A549 treated with Mapracorat at 1 μM for 4 hours (cell line): ENCODE measurements at places on chromosomes 16 and 17. TPM values are rescaled to one million over a fixed set of nuclear protein-coding genes. Genes with fewer than 3 reads are reported as not detected.

CA7 gene
- total RNA-seq: 0.08 TPM in 1 of 5 replicates, not detected in the others

ALOX12 gene
- not detected in 5 replicates for total RNA-seq

BCKDK gene
- 40.3 to 55.9 TPM (median 50.6 TPM) in 5 replicates for total RNA-seq

SLC25A19 gene
- total RNA-seq: 14.2 to 20.8 TPM (median 19.1 TPM) in 5 replicates

PIGS gene
- 54.1 to 62.3 TPM (median 59.6 TPM) in 5 replicates for total RNA-seq

HBQ1 gene
- total RNA-seq: 4.6 to 8.2 TPM (median 7.1 TPM) in 5 replicates

MYOCD gene
- 0.61 to 1.5 TPM (median 0.97 TPM) in 5 replicates for total RNA-seq

CLEC3A gene
- total RNA-seq: not detected in 5 replicates

CACNG1 gene
- total RNA-seq: not detected in 5 replicates

RGS11 gene
- 3.4 to 5.4 TPM (median 4.9 TPM) in 5 replicates for total RNA-seq

MARCHF10 gene
- total RNA-seq: 0.82 to 2.2 TPM (median 1.7 TPM) in 5 replicates

GP1BA gene
- total RNA-seq: not detected in 5 replicates

ERCC4 gene
- 5.0 to 8.5 TPM (median 7.1 TPM) in 5 replicates for total RNA-seq

RAB40B gene
- total RNA-seq: 12.3 to 20.6 TPM (median 17.3 TPM) in 5 replicates

RPUSD1 gene
- 34.6 to 64.0 TPM (median 51.9 TPM) in 5 replicates for total RNA-seq

CDRT15L2 gene
- not detected in 5 replicates for total RNA-seq

TOB1 gene
- 82.8 to 108 TPM (median 86.5 TPM) in 5 replicates for total RNA-seq

DNAAF8 gene
- 0.87 to 2.6 TPM (median 1.6 TPM) in 5 replicates for total RNA-seq

CD79B gene
- 0.16 TPM in 1 of 5 replicates, not detected in the others for total RNA-seq

UMOD gene
- not detected in 5 replicates for total RNA-seq

SKAP1 gene
- 0.45 TPM in 1 of 5 replicates, not detected in the others for total RNA-seq

KRT20 gene
- total RNA-seq: 0.17 to 0.45 TPM (median 0.26 TPM) in 5 replicates

KRT27 gene
- total RNA-seq: 0.19 TPM in 1 of 5 replicates, not detected in the others

TBC1D26 gene
- total RNA-seq: not detected in 5 replicates

MMD gene
- 25.8 to 31.8 TPM (median 27.7 TPM) in 5 replicates for total RNA-seq

OR1F1 gene
- 0.17 to 0.65 TPM (median 0.43 TPM) in 4 of 5 replicates, not detected in the other for total RNA-seq

TBC1D3 gene
- 0.07 TPM in 1 of 5 replicates, not detected in the others for total RNA-seq

MYH8 gene
- total RNA-seq: not detected in 5 replicates

OTOP2 gene
- total RNA-seq: 0.08 to 0.10 TPM in 2 of 5 replicates, not detected in the others

PRDM7 gene
- not detected in 5 replicates for total RNA-seq

KLHL10 gene
- total RNA-seq: 0.10 to 0.18 TPM (median 0.12 TPM) in 3 of 5 replicates, not detected in the others

RNPS1 gene
- 243 to 289 TPM (median 255 TPM) in 5 replicates for total RNA-seq

CAPNS2 gene
- not detected in 5 replicates for total RNA-seq

CDC42EP4 gene
- total RNA-seq: 53.3 to 69.1 TPM (median 68.3 TPM) in 5 replicates

HIGD1B gene
- not detected in 5 replicates for total RNA-seq

IRX3 gene
- total RNA-seq: 4.2 to 6.5 TPM (median 5.4 TPM) in 5 replicates

RHBDL1 gene
- 0.59 to 1.8 TPM (median 1.6 TPM) in 5 replicates for total RNA-seq

TEDC2 gene
- total RNA-seq: 15.1 to 24.1 TPM (median 18.4 TPM) in 5 replicates

RAB37 gene
- total RNA-seq: 0.81 to 1.8 TPM (median 1.1 TPM) in 5 replicates

KRTAP16-1 gene
- not detected in 5 replicates for total RNA-seq

SLC12A3 gene
- not detected in 5 replicates for total RNA-seq

HSD3B7 gene
- 12.5 to 15.4 TPM (median 14.3 TPM) in 5 replicates for total RNA-seq

CCL14 gene
- not detected in 5 replicates for total RNA-seq

CENPV gene
- total RNA-seq: 135 to 165 TPM (median 156 TPM) in 5 replicates
